ENCODE measurements at places on chromosomes 3 and 15.

DNA sequence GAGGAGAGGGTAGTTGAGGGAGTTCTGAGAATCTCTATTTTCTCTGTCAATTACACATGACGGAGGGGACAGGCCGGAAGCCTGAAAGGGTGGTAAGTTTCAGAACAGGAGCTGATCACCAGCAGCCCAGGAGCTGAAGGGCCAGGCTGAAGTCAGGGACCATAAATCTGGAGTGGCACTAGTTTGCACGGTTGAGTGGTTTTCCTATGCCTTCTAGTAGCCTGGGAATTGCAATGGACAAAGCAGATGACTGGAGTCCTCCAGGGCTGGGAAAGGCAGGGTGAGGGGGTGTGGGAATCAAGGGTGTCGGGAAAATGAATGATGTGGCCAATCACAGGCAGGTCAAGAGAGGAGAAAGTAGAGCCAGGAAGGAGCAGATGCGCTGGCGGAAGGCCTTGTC, 72.5 kb downstream of the MAGEF1 start:
- DNase-seq = no peak

- DNase-seq = no peak
Observed at GRCh38 chr3:45330510-45331295, 57.7 kb upstream of the LARS2 start.

DNA sequence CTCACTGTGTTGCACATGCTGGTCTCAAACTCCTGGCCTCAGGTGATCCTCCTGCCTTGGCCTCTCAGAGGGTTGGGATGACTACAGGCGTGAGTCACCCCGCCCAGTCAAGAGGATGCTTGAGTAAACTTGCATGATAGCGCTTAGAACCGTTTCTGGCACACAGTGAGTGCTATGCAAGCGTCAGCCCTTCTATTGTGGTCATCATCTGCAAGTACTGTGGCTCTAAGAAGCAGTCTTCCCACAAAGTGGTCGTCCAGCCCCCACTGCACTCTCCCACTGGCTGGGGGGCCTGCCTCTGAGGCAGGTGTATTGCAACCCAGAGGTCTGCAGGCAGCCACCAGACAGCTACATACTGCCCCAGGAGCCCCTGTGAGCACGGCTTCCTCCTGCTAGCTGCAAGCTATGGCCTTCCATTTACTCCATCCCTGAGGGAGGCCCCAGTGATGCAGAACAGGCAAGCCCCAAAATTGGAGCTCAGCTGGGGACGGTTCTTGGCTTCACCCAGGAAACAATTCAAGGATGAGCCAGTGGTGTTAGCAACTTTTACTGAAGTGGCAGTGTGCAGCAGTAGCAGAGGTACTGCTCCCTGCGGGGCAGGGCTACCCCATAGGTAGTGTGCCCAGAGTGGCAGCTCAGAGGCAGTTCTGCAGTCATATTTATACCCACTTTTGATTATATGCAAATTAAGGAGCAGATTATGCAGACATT, 95.4 kb downstream of the LSM3 start:
- no peak for DNase-seq

DNA sequence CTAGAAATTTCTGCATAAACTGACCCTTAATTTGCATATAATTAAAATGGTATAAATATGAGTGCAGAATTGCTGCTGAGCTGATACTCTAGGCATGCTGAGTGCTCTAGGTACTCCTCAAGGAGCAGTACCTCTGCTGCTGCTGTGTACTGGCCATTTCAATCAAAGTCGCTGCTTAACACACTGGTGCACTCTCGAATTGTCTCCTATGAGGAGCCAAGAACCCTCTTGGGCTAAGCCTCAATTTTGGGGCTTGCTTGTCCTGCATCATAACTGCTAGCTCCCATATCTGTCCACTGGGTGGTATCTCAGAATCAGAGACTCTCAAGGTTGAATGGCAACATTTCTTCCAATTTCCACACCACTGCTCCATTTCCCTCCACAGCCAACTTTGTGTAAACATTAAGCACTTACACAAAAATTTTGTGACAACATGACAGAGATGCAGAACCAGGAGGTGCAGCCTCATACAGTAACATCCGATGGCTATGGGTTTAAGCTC, 82.5 kb downstream of the XXYLT1 start:
- DNase-seq = no peak

GRCh38 chr3:40800343-40800742, 275.6 kb downstream of the ZNF621 start:
- no peak for DNase-seq

DNA sequence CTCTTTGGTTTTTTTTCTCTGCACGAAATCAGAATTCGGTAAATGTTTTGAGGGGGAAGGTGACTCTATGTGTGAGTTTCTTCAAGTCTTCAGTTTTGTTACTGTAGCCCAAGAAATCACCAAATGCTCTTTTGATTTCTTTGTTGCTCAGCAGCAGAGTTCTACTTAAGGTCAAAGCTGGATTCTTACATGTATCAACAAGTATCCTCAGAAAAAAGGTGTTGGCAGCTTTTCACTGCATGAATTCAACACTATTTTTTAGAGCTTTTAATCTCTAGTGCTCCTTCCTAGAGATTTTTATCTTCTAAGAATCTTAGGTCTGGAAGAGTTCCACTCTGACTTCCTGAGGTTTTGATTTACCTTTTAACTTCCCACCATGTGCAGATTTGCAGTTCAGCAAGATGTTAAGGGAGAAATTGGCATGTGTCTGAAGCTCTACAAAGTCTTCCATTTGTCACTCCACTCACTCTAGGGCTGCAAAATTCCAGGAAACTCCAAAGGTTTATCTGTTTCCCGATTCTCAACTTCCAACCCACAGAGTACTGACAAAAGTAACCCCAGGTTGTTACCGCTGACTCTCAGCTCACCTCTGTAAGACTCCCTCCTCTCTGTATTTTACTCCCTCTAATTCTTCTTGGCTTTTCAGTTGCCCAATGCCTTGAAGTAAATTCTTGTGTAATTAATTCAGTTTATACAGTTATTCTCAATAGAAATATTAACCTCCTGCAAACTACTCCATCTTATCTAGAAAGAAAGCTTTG, 13.3 kb upstream of the CD200 start:
- no peak for DNase-seq

DNA sequence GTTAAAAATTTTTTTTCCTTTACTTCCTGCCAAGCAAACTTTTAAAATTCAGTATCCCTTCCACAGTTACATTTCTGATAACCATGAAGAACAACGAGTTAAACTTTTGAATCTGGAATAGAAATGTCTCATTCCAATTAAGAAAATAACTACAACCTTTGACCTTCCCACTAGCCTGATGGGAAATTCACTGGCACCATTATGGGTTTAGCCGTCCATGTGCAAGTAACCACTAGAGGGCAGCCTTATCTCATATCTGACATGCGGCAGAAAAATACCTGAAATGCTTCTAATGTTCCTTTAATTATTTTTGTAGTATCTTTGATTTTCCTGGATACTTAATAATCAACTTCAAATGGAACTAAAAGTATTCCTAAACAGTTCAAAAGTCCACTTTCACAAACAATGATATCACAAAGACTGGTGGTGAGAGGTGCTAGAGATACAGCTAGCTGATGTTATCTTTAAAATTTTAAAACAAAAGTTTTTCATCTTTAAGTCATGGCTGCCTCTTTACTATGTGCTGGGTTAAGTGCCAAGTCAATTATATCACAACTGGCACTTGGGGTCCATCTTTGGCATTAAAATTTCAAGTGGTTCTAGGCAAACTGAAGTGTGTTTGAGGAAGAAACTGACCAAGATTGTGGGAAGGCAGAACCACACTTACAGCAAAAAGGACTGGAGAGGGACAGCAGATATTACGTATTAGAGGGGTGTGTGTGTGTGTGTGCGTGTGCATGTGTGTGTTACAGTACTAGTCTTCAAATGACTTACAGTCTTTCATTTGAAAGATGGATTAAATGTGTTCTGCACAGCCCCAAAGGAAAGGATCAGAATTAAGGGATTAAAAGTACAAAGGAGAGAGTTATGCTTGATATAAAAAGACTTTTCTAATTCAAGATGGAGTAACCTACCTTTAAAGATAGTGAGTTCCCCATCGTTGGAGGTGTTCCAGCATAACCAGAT, 107.1 kb upstream of the ICE2 start:
- peak; percentile 77 for DNase-seq

DNA sequence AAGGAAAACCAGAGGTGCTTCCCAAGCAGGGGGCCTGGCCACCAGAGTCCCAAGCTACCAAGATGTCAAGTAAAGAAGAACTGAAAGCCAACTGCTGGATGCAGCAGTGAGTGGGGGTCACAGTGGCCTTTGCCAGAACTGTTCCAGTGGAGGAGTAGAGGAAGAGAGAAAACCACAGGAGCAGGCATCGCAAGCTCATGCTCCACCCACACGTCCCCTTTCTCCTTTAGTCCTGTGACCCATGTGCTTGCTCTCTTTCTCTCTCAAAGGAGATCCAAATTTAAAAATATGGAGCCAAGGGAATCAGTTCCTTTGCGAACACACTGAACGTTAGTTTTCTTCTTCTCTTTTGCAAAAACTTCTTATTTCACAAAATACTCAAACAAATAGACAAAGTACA, 12.4 kb upstream of the ABHD2 start:
- no peak for DNase-seq

DNA sequence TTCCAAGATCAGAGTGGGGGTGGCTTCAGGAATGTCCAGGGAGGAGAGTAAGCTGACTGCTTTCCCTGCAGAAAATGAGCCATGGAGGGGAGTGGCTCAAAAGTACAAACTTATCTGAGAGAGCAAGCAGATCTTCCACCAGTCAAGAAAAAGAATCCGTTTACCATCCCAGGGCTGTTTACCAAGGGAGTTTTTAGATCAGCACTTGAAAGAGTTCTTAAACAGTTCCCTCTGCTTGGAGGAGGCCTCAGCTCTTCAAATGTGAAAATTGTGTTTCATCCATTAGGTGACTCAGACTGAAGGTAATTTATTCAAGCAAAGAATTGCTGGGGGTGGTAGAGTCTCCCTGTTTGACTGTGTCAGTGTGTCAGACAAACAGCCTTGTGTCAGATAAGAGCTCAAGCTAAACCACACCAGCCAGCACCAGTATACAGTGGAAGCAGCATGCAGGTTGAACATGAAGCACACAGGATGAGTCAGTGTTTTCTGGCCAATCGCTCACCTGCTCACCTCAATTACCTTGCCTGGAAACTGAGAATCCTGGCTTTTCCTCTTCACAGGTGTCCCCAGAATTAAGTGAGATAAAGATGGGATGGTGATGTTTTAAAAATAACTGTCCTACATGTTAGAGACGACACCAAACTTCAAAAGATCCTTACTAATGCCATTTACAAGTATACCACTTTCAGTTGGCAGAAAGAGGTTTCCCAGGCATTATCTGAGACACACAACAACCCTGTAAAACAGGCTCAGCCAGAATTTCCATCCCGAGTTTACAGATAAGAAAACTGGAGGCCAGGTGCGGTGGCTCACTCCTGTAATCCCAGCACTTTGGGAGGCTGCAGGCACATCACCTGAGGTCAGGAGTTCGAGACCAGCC, 21.7 kb downstream of the SH3BP5 start:
- no peak for DNase-seq

DNA sequence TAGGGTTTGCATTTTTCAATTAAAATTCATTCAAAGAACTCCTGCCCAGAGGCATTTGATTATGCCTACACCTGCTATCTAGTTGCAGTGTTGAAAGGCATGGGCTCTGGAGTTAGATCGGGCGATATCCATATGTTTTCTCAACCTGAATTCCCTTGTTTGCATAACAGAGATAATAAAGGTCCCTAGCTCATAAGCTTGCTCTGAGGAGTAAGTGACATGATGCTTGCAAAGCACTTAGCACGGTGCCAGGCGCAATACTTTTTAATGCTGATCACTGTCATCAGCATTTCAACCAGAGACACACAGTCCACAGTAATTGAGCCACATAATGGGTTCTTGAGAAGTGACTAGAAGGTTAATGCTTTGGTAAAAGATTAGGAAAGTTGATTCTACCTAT, 106.3 kb upstream of the SAMMSON start:
- DNase-seq = no peak

DNA sequence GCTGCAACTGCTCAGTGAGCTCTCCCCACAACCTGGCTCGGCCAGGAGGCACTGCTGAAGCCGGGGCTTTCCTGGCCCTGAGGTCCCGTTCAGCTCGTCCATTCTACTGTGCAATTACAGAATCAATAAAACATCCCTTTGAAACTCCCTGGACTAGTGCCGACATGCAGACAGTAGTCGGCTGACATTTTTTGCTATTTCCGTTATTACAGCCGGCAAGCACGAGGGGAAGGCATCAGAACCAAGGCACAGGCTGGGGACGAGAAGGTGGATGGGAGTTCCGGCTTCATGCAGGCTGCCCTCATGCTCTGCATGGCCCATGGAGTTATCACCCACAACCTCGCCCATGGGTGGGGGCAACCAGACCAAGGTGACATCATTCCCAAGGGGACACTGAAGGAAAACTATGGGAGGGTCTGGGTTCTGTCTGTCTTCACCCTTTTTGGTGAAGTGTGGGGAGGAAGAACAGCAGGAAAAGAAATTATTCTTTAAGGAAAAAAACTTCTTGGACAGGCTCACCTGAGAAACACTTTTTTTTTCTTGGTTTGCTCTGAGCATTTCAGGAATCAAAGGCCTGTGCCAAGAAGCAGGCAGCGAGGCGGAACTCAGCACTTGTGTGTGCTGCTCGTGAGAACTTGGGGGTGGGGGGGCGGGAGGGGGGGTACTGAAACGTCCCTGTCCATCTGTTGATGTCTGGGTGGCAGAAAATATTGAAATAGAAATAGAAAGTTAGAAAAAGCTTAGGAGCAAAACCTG, 154.5 kb downstream of the FOXP1 start:
- DNase-seq = peak; percentile 53

- DNase-seq = no peak
Observed at GRCh38 chr15:25971053-25971452, 107.9 kb upstream of the ATP10A start.

- peak; percentile 47 for DNase-seq
Observed at GRCh38 chr3:49928481-49929017, 1.1 kb downstream of the MON1A start.

DNA sequence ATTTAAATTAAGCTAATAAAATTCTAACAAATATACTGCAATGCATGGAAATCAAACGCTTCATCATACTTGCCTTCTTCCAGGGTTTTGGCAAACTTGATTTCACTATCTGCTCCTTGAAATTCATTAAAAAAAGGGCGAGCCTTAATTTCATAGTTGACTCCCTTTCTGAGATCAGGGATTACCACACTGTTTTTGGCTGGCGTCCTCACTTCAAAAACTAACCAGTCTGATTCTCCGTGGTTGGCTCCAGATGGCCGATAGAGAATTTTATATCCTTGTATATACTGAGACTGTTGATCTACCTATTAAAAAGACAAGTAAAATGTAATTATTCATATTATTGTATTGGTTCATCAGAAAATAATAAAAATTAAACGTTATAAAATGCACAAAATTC, 1106.8 kb downstream of the ROBO1 start:
- DNase-seq = no peak

- no peak for DNase-seq
Observed at GRCh38 chr3:141379250-141379966, 11.1 kb downstream of the ZBTB38 start.
